Kidney capillary endothelial cell (primary cell): ENCODE measurements at places on chromosomes 5 and 9.
A peak's percentile ranks its signal among the peaks of the same experiment; 100 is the strongest.

- DNase-seq, result no peak
These were observed 34.8 kb downstream of the TMEM252 start for GRCh38 chr9:68505681-68506409.

DNA sequence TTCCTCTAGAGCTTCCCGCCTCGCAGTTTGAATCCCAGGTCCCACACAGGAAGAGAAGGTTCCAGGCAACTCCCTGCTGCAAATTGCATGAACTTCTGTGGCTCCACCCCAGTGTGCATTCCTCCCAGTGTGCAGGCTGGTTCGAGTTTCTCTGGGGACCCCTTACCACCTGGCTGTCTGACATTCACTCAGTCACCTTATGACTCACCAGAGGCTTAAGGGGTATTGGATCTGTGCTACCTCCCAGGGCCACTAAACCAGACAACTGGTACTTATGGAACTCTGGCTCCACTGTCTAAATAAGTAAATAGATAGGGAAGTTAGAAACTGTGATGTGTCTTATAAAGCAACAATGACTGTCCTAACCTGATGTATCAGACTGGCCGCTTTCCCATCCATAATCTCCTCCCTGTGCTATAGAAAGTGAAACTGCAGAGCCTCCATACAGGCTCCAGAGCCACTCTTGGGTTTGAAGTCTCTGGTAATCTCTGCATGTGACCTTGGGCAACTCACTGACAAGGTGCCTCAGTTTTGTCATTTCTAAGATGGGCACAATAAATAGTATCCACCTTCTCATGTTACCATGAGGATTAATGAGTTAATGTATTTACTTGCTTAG lies 720.6 kb downstream of the SEMA5A start:
- no peak for DNase-seq

DNA sequence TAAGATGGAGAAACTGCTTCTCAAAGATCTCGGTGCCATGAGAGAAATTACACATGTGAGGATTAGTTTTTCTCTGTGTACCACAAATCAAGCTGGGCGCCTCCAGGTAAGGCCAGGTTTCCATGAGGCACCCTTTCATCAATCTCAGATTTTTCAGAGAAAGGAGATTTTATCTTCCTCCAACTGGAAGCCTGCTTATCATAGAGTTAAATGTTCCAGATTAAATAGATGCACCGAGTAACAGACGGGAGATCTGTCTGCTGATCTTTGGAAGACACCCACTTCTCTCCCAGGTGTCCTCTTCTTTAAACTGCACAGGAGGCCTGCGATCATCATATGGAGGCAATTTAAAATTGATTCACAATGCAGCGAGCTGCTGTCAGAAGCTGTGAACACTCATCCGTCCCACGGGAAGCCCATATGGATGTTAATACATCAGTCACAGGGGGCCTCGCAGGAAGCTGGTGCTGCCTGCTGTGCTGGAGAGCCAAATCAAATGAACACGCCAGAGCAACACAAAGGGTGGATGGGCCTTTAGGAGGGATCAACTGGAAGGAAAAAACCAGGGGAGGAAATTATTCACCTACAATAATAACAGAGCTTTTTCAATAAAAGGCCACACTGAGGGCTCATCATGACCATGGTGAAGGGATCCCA lies 93.3 kb downstream of the TLE1 start:
- peak; percentile 78 for DNase-seq

GRCh38 chr9:111231801-111232580 lies 98.0 kb downstream of the OR2K2 start:
- no peak for DNase-seq

DNA sequence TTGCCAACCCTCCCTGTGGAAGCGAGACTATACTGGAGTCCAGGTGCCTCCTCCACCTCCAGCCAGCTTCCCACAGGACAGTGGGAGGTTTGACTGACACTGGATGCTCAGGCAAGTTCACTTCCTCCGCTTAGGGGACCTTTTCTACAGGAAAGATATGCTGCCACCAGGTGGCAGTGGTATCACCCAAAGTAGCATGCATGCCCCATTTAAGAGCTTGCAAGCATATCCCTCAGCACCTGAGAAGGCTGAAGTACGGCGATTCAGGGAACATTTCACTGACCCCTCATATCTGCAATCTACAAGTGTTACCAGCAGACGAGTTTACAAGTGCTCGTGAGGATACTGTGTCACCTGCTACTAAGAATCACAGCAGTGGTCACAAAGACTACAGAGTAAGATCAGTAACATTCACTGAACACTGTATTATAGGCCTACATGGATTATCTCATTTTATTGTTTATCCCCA lies 75.5 kb downstream of the KLHL3 start:
- DNase-seq, result peak; percentile 76

- no peak for DNase-seq
These were observed 112.6 kb upstream of the CPEB4 start for GRCh38 chr5:173775261-173776197.

DNA sequence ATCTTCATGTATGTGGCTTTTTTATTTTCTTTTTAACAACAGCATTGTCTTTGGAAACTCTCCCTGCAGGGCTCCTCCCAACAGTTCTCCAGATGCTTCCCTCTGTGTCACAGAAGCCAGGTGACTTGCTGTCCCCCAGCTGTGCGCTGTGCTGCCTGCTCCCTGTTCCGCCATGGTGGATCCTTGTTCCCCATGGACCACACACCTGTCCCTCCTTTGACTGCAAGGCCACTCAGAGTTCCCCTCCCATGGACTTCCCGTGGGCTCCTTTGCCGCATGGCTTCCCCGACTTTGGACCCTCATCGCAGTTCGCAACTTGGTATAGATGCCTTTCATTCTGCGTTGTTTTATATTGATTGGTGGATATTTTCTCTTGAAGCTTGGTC lies 18.6 kb downstream of the ANKRD33B start:
- DNase-seq, result no peak

DNA sequence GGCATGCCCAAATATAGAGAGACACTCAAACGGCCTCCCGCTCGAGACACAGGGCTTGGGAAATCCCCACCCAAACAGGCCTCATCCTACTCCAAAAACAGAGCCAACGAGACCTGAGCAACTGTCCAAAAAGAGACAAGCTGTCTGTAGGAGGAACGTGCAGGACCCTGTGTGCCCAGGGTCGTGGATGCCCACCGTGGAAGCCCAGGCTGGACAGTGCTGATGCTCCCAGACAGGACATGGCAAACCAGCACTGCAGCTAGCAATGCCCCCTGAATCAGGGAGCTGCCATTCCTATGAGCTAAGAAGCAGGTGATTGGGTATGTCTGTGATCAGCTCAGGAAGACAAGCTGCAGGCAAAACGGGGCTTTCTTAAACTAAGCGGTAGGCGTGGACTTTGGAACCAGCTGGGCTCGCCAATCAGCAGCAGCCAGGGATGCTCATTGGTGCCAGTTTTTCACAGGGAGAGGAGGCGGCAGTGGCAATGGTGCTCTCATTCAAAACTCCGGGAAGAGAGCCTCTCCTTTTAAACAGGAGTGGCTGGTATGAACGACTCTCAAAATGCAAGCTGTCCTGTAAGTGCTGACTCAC lies 113.1 kb upstream of the IRX2 start:
- no peak for DNase-seq

DNA sequence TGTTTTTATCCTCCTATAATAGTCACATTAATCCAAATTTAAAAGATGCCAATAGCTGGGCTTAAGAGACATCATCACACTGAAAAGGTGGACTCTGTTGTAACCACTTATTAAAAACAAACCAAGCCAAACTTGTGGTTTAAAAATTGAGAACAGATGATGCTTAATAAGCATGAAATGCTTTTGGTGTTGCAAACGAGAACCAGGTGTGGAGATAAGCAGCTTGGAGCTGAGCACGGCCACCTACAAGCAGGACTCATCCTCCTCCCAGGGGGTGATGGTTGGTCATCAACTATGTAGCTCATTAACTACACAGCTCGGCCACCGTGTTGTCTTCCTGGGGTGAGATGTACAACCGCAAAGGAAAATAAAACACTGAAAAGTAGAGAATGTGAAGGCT lies 154.4 kb downstream of the NPR3 start:
- no peak for DNase-seq

DNA sequence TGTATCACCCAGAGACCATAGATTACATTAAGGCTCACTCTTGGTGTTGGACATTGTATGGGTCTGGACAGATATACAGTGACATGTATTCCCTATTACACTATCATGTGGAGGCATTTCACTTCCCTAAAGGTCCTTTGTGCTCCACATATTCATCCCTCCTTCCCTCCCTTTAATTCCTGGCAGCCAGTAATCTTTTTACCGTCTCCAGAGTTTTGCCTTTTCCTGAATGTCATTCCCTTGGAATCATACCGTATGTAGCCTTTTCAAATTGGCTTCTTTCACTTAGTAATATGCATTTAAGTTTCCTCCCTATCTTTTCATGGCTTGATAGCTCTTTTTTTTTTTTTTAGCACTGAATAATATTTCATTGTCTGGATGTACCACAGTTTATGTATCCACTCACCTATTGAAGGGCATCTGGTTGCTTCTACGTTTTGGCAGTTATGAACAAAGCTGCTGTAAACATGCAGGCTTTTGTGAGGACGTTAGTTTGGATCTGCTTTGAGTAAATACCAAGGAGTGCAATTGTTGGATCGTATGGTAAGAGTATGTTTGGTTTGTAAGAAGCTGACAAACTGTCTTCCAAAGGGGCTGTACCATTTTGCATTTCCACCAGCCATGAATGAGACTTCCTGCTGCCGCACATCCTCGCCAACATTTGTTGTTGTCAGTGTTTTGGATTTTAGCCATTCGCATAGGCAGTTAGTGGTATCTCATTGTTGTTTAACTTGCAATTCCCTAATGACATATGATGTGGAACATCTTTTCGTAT lies 122.1 kb upstream of the SMIM23 start:
- no peak for DNase-seq

- DNase-seq, result no peak
These were observed 43.7 kb upstream of the MIER3 start for GRCh38 chr5:56995596-56995995.

GRCh38 chr5:81698813-81699212 lies 52.1 kb downstream of the SSBP2 start:
- DNase-seq, result no peak
